NCI-H526 treated with DMSO at 0.1 percent for 48 hours (cell line): ENCODE measurements at places on chromosomes 16 and 17.

GRCh38 chr17:73267648-73268537 is 6.2 kb upstream of the CPSF4L start:
- no peak for DNase-seq

- DNase-seq: no peak
Observed at GRCh38 chr17:73933871-73934270, 269.6 kb upstream of the RPL38 start.

DNA sequence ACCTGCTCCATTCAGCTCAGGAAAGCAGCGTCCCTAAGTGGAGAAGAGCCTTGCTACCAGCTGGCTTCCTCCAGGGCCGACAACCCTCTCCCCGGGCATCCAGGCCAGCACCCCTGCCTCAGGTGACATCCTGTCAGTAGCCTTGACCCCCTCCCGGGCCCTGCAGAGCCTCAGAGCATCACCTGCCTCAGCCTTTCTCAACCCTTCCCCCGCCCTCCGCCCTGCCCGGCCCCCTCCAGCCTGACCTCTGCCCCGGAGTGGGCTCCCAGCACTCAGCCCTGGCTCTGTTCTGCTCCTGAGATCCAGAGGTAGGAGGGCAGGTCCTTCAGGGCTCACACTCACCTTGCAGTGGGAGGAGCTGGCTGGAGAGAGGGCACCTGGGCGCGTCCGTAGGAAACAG is 73.8 kb upstream of the METRNL start:
- DNase-seq: no peak

GRCh38 chr16:19291475-19291874 is 5.9 kb downstream of the CLEC19A start:
- no peak for DNase-seq

DNA sequence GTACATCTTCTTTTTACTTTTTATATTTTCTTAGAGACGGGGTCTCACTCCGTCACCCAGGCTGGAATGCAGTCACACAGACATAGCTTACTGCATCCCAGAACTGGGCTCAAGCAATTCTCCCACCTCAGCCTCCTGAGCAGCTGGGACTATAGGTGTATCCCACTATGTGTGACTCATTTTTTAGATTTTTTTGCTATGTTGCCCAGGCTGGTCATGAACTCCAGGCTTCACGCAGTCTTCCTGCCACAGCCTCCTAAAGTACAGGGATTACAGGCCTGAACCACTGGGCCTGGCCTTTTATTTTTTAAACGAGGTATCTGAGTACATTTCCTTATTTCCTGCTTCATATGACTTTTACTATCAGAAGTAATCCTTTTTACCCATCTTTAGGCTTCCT is 48.0 kb downstream of the GLG1 start:
- DNase-seq: no peak

GRCh38 chr16:31004658-31005057 is 5.8 kb downstream of the STX1B start:
- no peak for DNase-seq
